ENCODE measurements at places on chromosomes 3 and 15.

DNA sequence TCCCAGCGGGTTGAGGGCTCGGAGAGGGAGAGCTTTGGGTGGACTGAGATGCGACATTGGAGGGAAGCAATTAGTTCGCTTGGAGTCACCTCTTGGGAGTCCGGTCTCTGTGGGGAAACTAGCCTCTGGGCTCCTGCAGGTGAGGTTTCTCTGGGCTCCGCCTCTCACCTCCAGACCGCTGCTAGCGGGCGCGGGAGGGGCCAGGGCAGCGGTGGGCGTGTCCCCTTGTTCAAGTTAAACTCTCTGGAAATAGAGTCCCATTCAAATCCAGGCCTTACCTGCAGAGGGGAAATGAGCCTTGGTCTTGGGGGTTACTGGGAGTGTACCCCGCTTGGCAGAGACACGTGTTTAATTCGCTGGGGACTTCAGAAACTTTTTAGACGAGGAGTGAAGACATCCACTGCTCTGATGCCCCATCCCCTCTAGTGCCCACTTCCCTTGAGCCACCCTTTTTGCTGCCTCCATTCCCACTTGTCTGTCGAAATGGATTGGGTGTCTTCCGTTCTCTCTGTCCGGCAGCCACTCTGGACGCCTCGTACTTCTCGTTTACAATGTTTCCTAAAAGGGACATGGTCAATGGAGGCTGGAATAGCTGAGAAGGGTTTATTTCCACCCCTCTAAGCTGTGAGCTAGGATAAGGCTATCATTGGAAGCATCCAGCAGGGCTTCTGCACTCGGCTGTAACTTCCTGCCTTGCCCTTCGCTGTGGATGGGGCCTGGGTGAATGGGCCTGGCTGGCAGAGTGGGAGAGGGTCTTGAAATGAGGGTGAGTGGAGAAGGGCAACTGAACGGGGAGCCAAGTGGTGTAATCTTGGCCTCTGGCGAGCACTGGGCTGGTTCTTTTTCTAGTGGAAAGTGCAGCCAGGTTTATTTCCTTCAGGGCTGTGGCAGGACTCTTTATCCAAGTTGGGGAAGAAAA is 1.1 kb downstream of the MITF start:
- DNase-seq = no peak

DNA sequence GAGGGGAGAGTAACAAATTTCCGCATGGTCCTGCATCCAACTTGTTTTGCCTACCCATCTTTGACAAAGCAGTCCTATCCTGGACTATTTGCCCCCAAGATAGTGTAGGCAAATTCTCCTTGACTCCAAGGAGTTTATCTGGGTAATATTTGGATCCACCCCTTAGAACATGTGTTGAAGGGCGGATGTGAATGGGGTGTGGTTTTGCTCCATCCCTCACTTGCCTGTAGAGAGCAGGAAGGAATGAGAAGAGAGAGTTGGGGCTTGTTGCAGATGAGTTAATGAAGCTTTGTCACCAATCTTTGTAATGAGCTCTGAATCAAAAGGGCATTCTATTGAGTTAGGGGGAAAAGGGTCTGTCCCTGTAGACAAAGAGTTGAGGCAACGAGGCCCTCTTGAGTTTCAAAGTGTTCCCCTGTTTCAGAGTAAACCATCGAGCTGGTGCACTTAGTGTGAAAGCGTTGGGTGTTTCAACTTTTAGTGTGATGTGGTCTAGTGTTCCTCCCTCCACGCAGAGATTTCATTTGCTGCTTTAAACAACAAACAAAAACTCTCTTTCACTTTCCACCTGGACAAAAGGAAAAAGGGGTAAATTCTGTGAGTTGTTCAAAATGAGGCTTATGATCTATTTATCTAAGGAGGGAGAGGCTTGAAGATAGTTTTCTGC is 42.2 kb upstream of the PPARG start:
- DNase-seq = no peak

DNA sequence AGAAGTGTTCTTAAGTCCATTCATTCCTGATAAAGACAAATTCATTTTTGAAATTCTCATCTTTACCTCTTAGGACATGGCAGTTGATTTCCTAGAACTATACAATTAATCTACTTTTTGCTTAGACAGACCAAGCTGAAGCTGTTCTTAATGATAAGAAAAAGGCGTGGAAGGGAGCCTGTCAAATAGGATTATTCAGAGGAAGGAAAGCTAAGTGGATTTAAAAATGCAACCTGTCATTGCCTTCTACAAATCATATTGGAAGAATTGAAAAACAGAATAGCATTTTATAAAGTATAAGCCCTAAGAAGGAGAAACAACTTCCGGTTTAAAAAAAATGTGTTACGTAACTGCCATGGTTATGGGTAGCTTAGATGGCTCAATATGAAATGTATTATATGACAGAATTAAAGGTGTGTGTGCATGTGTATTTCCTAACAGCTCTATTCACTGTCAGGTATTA is 81.2 kb upstream of the RAP2B start:
- DNase-seq = no peak

DNA sequence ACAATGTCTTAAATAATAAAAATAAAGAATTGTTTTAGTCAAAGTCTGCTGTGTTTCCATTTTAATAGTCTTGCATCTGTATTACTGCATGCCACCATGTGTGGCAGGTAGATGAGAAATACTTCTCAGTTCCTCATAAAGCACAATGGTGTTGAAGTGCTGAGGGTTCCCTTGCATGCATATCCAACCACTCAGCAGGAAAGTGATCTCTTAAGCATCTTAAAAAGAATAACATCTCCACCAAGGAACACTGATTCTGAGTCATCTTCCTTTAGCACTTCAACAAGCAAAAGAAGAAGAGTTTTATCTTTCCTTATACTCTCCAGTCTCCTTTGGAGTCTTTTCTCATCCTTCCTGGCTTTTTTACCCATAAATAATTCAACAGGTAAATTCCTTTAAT is 602.0 kb downstream of the TBL1XR1 start:
- DNase-seq = no peak

- no peak for DNase-seq
Measured at GRCh38 chr15:49908236-49908932, 210.6 kb downstream of the ATP8B4 start.

- DNase-seq = no peak
Measured at GRCh38 chr3:37556789-37557301, 304.8 kb upstream of the CTDSPL start.

GRCh38 chr3:146625186-146625775 is 20.1 kb upstream of the PLSCR5 start:
- DNase-seq = no peak

GRCh38 chr15:64894395-64895056 is 17.2 kb upstream of the ANKDD1A start:
- peak; percentile 65 for DNase-seq

DNA sequence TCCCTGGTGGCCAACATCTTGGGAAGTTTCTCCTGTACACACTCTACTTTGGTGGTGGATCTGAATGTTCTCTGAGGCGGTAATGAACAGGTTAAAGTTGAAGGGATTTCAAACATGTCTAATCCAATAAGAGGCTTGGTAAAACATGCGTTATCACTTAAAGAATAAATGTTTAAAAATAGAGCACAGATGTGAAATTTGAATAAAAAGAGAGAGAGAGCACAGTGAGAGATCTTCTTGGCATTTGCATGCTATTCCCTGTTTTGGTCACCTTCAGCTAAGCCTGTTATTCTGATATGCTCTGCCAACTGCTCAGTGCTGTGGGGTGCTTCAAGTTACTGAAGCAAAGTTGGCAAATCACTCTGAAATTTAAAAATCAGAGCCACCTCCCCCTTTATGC is 237.7 kb upstream of the WNT5A start:
- no peak for DNase-seq

- DNase-seq = no peak
Measured at GRCh38 chr15:80777826-80778620, 1.1 kb upstream of the CEMIP start.

GRCh38 chr3:86451749-86452148 is 539.2 kb downstream of the VGLL3 start:
- no peak for DNase-seq

DNA sequence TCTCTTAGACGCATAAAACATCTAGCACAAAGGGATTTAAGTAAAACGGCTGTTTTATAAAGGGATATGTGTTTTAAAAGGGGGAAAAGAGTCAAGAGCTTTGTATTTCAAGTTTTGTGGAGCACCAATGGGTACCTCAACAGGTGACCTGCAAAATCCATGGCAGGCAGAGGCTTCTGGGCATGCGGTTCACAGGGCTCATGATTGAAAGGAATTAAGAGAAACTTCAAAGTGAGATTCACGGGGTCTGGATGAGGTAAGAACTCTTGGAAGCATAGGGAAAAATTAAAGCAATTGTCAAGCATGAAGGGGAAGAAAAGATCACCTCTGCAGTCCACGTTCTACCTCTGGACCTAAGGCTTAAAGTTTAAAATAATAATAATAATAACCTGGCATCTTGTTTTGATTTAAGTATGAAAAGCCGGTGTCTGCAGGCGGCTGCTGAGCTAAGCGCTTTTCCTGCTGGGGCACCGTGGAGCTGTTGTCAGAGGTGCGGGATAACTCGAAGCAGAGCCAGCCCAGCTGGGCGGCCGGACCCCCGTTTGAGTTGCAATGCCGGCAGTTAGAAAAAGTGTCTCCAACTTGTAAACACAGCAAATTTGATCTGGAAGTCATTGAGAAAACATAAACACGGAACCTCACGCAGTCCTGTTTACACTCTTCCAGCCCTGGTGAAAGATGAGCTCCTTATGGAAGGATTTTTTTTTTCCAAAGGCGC is 40.5 kb downstream of the HES1 start:
- DNase-seq = no peak

GRCh38 chr3:45109771-45110508 is 36.2 kb downstream of the CDCP1 start:
- DNase-seq = no peak

GRCh38 chr3:197994736-197995135 is 34.7 kb downstream of the LMLN start:
- no peak for DNase-seq

GRCh38 chr3:192620275-192620674 is 107.1 kb downstream of the FGF12 start:
- no peak for DNase-seq

GRCh38 chr15:63318344-63318743 is 40.9 kb downstream of the APH1B start:
- DNase-seq = no peak

DNA sequence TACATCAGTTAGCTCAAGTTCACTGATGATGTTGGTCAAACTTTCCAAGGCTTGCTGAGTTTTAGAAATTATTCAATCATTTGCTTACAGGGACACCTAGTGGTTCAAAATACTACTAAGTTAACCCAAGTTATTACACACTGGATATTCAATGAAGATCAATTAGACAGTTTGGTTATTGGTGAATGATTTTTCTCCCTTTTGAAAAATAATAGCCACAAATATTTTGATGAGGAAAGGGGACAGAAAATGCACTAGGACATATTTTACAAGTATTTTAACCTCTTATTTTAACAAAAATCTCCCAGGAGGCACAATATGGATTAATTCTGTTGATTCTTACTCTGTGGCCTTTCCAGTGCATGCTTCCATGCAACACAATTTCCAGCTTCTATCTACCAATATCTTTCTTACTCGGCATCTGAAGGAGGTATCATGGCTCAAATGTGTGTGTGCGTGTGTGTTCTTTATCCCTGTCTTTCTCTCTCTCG is 20.1 kb upstream of the GOLGA6L2 start:
- no peak for DNase-seq

GRCh38 chr3:26721047-26721446 is 98.5 kb downstream of the LRRC3B start:
- no peak for DNase-seq

- DNase-seq = no peak
Measured at GRCh38 chr3:69558912-69559311, 173.0 kb upstream of the FRMD4B start.

- DNase-seq = no peak
Measured at GRCh38 chr3:14181253-14181652, 2.6 kb downstream of the LSM3 start.

DNA sequence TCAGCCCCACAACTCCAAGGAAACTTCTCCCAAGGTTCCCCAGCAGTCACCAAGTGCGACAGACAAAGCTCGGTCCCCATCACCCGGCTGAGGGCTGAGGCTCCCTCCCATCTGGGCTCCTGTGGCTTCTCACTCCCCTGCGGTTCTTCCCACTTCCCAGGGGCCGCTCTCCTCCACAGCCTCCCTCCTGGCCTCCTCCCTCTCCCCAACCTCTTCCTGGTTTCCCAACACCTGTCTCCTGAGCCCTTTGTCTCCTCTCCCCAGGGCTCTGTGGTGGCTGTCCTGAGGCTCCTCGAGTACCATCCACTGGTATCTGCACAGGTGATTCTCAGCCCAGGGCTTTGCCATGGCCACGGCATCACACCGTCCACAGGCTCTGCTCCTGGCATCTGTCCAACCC is 113.2 kb upstream of the NSMCE3 start:
- DNase-seq = no peak

GRCh38 chr3:59286791-59287531 is 237.1 kb upstream of the CFAP20DC start:
- no peak for DNase-seq

DNA sequence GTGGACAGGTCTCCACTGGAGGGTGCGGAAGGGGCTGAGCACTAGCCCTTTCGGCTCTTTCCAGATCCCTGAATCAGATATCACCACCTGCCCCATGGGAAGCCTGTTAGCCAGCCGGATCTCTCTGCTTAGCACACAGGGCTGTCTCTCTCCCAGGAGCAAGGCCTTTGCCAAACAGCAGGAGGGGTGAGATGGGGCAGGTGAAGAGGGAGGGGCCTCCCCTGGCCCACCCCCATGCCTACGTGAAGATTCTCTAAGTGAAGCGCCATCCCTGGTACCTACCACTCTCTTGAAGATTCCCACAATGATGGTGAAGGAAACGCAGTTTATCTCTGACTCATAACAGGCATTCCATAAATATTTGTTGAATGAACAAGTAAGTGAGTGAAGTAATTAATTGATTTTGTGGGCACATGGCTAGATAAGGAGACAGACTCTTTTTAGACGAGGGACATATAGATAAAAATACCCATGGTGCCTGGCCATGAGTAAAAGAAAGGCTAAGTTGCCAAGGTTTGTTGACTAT is 19.6 kb upstream of the HCN4 start:
- no peak for DNase-seq

GRCh38 chr15:41894251-41894790 is 468 bp upstream of the SPTBN5 start:
- no peak for DNase-seq

DNA sequence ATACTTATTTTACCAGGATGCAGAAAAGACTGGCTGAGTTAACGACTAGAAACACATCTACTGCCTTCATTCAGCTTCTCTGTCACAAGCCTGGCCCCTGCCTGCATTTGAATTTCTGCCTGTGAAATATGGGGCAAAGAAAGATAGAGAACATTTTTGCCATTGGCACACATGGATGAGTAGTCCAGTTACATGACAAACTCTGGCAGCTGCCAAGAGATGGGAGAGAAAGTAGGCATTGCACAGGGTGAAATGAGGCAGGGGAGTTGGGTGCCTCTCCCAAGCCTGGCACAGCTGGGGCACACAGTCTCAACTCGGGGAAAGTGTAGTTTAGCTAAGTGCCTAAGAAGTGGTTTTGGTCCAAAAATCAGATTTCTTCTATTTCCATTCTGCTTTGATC is 24.0 kb downstream of the ANXA2 start:
- DNase-seq = no peak

DNA sequence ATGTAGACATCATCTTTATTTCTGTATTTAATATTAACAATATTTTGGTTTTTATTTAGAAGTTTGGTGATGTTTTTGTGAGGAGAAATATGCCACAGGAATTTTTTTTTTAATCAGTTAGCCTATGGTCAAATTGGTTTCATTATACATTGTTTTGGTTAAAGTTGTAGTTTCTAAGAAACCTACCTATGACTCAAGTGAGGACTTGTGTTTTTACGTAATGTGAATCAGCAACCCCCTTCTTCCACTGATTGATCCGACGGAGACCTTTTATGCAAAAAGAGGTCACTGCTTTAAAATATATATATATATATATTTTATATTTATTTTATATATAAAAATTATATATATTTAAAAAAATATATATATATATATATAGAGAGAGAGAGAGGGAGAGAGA is 698.1 kb downstream of the FHIT start:
- no peak for DNase-seq
